Fibroblast of skin of scalp (primary cell): ENCODE measurements at places on chromosomes 1 and 21.

DNA sequence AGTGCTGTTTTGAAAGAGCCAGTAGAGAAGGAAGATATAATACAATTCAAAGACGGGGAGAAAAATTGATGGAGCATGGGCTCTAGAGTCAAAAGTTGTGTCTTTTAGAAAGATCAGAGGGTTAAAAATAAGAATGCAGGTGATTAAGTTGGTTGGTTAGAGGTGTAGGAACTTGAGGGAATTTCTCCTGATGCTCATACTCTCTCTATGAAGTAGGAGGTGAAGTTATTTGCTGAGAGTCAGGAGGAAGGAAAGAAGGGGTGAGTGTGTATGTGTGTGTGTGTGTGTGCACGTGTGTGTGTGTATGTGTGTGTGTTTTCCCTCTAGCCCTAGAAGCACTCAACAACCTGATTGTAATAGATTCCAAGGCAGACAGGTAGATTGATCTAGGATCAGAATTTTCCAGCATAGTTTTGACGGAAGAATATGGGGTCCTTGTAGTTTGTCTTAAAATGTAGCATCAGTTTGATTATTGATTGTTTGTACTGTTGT is 88.3 kb upstream of the MACF1 start:
- DNase-seq: no peak

DNA sequence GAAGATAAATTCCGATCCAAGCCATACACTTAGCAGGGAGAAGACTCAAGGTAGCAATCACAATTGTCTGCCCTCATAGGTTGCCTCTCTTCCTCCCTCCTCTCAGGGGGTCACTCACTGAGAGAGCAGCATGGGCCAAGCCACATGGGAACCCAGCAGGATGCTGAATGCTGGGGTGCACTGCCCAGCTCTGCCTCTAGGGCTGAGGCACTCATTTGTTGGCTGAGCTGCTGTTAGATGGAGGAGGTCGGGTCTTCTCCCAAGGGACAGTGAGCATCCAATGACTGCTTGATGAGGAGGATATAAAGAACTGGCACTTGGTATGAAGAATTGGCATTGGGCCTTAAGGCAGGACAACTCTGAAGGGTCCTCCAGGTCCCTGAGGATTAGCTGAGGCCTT is 418.8 kb downstream of the SIPA1L2 start:
- no peak for DNase-seq

DNA sequence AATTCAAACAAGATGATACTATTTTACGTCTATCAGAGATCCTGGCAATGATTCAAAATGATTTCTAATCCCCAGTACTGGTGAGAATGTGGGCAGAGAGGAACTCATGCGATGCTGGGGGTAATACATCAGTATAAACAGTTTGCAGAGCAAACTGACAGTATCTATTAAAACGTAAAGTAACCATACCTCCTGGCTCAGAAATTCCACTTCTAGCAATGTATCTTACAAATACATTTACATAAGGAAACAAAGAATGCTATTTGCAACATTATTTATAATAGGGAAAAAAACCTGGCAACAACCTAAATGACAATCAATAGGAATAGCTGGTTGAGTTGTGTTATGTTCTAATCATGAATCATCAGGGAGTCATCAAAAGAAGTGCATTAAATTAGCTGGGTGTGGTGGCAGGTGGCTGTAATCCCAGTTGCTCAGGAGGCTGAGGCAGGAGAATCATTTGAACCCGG is 15.9 kb downstream of the RCAN1 start:
- DNase-seq: no peak

GRCh38 chr1:8281843-8282509 is 35.9 kb upstream of the SLC45A1 start:
- no peak for DNase-seq

GRCh38 chr1:216604771-216605170 is 118.5 kb downstream of the ESRRG start:
- DNase-seq: no peak

GRCh38 chr1:183630748-183631147 is 4.8 kb downstream of the ARPC5 start:
- no peak for DNase-seq

DNA sequence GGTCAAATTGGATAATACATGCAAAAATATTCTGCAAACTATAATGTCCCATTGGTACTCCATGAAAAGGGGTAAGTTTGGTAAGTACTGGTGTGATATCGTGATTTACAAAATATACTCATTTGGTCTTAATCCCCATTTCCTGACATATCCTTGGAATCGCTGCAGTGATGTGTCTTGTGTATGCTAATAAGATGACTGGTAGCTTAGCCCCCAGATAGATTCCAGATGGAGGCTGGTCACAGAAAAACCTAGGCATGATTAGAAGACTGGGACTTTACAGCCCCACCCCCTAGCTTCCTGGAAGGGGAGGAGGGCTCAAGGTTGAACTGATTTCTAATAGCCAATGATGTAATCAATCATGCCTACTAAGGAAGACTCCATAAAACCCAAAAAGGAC is 3.0 kb downstream of the VAMP4 start:
- peak; percentile 26 for DNase-seq

DNA sequence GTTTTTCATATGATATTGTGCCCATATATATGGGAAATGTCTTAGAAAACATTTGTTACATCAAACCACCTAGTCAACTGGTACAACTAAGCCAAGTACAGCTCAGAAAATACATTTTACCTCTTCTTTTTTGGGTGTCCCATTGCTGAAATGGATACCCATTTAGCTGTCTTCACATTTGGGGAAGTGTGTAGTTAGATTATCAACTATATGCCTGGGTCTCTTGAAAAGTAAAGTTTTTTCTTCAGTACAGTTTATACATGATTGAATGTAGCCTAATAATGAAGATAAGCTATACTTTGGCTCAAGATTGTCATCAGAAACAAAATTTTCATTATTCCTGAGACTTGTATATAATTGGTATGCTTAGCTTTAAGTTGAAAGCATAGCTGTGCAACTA is 2.0 kb downstream of the AGO3 start:
- DNase-seq: no peak

GRCh38 chr1:191508239-191508638 is 650.0 kb upstream of the RGS18 start:
- no peak for DNase-seq
